ENCODE measurements at places on chromosomes 13 and 19.

GRCh38 chr19:17755977-17756670, 4.8 kb downstream of the FCHO1 start:
- peak; percentile 78 for DNase-seq

GRCh38 chr13:84870190-84870589, 929.0 kb downstream of the SLITRK6 start:
- no peak for DNase-seq

DNA sequence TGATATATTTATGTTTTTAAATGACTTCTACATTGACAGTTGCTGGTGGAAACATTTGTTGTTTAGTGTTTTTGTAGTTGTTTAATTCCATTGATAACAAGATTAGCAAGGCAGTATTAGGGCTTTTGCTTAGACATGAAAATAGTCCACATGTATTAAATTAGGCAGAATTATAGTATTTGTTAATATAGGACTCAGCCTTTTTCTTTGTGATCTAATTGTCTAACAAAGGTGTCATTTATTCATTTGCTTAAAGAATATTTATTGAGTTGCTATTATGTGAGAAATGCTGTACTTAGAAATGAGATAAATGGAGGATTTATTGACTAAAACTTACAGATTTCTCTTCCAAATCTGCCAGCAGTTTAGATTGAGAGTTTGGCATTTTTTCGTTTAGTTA, 41.7 kb upstream of the KCTD4 start:
- DNase-seq, result no peak

DNA sequence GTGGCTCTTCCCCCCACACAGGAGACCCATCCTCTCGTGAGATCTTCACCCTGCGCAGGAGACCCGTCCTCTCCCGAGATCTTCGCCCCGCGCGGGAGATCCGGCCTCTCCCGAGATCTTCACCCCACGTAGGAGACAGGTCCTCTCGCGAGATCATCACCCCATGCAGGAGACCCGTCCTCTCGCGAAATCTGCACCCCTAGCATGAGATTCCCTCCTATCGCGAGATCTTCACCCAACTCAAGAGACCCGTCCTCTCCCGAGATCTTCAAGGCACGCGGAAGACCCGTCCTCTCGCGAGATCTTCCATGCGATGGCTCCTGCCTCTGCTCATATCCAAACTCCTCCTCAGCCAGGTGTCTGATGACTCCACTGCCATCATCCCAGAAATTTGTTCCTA, 24.3 kb downstream of the LAIR2 start:
- DNase-seq, result no peak

DNA sequence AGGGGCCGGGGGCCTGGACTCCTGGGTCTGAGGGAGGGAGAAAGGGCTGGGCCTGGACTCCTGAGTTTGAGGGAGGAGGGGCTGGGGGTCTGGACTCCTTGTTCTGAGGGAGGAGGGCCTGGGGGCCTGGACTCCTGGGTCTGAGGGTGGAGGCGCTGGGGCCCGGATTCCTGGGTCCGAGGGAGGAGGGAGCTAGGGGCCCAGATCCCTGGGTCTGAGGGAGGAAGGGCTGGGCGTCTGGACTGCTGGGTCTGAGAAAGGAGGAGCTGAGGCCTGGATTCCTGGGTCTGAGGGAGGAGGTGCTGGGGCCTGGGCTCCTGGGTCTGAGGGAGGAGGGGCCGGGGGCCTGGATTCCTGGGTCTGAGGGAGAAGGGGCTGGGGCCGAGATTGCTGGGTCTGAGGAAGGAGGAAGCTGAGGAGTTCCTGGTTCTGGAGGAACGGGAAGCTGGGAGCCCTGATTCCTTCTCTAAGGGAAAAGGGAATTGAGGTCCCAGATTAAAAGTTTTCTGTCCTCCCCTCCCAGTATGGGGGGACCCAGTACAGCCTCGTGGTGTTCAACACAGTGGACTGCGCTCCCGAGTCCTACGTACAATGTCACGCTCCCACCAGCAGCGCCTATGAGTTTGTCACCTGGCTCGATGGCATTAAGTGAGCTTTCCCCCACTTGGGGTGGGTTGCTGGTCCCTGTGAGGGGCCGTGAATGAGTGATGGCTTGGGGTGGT, 721 bp downstream of the MED25 start:
- no peak for DNase-seq

- DNase-seq, result no peak
These were observed 44.7 kb downstream of the TPT1 start for GRCh38 chr13:45296259-45296658.

DNA sequence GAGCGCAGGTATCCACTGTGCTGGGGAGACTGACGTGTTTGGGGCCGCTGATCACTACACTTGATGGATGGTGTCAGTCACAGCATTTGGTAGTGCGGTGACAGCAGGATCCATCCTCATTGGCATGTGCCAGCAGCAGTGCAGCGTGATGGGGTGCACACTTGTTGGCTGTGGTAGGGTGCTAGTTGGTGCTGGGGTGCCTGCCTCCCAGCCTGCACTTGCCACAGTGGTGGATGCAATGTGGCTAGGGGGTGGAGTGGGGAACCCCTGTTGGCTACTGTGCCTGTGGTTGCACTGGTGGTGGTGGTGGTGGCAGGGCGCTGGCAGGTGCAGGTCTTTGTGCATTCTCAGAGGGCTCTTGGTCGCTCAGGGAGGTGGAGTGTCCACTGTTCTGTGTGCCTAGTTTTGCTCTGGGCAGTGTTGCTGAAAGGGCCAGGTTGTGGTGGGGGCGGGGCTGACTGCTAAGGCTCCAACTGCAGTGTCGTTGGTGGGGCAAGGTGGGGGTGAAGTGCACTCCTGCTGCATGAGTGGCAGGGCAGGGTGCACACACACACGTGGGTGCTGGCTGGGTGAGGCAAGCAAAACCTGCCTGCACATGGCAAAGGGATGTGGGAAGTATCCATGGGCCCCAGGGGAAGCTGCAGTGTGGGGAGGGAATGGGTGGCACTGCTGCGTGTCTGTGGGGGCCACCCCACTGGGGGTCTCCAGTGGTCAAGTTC, 84.8 kb downstream of the ZMYM2 start:
- no peak for DNase-seq

- peak; percentile 84 for DNase-seq
These were observed 57.3 kb downstream of the CEBPG start for GRCh38 chr19:33430674-33431277.

DNA sequence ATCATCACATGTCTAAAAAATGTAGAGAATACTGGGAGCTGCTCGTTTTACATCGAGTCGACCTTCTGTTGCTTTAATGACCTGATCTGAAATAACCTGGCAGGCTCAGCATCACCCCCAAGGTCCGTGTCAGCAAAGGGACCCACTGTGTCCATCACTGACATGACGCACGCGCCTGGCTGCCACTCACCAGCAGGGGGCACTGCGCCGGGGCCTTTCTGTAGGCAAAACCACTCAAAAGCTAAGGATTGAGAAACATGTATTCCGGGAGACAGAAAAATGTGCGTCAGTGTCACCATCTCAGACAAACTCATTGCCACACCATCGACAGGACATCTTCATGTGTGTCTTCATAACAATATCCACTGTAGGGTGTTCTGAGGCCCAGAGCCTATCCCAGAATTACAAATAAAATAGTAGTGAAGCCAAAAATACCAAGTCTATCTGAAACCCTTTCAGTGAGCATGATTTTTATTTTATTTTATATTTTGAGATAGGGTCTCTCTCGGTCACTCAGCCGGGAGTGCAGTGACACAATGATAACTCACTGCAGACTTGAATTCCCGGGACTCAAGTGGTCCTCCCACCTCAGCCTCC, 130.3 kb upstream of the LSM14A start:
- peak; percentile 66 for DNase-seq

GRCh38 chr19:35002037-35002535, 2.0 kb downstream of the GRAMD1A start:
- DNase-seq, result no peak

DNA sequence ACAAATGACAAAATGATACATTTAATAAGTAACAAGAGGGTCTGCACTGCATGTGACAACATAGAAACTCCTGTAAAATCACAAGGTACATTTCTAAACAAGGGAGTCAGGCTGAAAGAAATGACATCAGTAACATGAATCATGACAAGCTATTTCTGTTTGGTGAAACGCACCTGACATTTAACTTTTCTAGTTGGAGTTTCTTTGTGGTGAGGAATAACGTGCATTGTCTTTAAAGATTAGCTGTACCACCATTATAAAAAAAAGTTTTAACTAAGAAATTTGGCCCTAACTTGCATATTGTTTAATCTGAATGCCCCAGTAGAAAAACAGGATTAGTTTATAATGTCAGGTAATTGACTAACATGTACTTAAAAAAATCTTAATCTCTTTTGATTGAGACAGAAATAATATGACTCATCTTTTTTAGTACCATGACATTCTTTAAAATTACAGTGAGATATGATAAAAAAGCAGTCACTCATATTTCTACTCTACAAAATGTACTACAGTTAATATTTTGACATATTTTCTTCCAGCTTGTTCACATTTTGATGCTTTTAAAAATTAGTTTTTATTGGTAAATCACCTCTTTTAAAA, 418.2 kb downstream of the KLF12 start:
- DNase-seq, result no peak

DNA sequence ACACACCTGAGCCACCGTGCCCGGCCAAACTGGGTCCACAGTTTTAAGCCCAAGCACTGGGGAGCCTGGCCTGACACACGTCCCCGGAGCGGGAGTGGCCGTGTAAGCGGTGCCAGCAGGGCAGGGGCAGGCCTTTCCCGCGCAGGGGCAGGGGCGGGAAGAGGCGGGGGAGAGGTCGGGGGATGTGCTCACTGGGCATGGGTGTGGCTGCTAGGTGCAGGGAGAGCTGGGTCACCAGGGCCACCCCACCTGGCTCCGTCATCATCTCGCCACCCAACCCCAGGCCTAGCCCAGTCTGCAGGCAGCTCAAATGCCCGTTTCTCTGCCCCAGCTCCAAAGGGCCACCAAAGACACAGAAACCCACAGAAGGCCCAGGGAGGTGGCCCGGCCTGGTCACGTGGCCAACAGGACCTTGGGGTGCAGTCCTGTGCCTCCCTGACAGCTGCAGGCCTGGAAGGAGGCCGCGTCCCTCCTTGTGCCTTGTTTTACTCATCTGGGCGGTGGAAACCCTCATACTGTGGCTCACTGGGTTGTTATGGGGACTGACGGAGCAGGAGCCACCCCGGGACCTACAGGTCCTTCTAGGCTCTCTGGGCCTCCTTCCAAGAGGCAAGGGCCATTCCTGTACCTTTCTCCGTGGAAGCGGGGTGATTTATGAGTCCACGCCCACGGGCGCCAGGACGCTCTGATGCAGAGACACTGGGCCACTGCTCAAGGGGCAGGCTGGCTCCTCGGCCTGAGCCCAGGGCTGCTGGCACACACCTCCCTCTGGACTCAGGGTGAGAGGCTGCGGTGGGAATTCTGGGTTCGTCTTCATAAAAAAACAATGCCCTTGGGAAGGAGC, 27.7 kb downstream of the MAP2K2 start:
- no peak for DNase-seq

- peak; percentile 89 for DNase-seq
These were observed 2.0 kb downstream of the ITPKC start for GRCh38 chr19:40718774-40719391.

- no peak for DNase-seq
These were observed 62.1 kb upstream of the ZNF536 start for GRCh38 chr19:30309905-30310601.

GRCh38 chr13:30808600-30808999, 73.3 kb downstream of the ALOX5AP start:
- peak; percentile 29 for DNase-seq
